Stimulated activated CD8-positive, alpha-beta memory T cell treated with anti-CD3 and anti-CD28 coated beads, Interleukin-15, amount 100 ng/mL, for 24 hours (primary cell): ENCODE measurements at places on chromosomes 5 and 9.

DNA sequence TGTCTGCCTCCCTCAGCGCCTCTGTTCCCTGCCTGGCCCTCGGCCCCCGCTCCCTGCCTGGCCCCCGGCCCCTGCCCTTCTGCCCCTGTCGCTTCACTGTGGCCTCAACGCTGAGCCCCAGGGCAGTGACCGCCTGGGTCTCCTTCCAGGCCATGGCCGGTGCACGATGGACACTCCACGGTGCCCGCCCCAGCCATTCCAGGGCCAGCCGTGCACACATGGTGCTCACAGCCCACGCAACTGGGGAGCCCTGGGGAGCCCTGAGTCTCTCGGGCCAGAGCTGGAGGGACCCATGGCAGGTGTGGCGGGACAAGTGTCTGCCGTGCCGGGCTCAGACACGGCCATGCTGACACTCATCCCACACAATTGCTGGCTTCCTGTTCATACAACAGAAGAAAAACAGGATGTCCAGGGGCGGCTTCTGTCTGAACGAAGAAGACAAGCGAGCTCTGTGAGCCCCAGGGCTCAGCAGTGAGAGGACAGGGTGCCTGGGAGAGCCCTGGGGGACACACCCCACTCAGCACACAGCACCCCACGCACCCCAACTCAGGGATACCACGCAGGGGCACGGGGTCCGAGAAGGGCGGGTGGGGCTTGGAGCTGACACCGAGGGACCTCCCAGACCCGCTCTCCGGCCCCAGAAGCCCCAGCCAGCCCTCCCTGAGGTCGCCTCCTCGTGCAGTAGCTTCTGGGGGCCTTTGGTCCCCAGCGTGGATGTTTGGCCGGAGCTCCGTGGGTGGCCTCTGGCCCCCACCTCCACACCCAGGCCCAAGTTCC, 35.7 kb downstream of the EXD3 start:
- no peak for DNase-seq

DNA sequence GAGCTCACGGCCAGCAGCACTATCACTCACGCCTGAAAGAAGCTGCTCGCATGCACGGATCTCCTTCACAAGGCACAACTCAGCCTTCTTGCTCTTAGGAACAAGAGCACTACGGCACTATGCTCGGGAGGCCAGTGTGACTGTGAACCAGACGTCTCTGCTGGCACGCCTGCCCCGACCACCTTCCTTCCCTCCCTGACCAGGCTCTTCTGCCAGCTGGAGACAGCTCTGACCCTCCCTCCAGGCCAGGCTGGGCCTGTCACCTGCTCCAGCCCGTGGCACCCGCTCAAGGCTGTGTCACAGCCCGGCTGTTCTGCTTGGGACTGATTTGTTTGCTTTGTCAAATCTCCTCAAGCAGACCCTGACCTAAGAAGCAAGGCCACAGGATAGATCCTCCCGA, 7.0 kb downstream of the TBC1D9B start:
- no peak for DNase-seq

DNA sequence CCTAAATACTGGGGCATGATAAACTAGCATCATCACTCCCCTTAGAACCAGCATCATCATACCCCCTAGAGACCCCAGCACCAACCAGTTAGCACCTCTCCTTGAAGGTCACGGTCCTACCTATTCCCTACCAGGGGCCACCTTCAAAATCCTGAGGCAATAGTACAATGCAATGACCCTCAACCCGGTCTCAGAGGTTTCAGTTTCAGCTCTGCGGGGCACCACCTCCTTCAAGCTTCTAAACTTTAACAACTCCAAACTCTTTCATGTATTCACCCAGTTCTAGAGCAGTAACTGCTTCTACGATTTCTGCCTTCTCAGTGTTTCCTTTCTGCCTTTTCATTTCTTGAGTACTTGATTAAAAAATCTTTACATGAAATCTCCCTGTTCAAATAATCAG, 130.1 kb upstream of the EPB41L4A start:
- DNase-seq = no peak

DNA sequence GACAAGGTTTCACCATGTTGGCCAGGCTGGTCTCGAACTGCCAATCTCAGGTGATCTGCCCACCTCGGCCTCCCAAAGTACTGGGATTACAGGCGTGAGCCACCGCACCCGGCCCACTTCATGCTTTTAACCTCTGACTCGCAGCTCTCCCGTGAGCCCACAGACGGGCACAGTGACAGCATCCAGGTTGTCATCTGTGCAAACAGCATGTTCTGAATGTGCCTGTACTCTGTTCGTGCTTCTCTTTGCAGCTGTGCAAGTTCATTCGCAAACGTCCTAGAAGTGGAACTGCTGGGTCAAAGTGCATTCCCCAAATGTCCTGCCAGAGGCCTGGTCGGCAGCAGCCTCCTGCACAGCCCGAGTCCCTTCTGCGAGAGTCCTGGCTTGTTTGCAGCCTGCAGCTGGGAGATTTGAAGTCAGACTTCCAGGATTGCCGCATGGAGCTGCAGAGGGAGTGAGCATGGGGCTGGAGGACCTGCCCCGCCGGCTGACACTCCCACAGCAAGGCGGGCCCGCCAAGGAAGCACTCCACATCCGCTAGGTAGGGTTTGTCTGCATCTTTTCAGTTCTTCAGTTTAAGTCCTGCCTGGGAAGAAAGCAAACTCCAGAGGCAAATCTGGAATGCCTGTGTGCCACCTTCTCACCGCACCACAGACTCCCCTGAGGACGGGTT, 3.4 kb downstream of the BRD3OS start:
- no peak for DNase-seq
